ENCODE measurements at places on chromosomes 12 and 14.

- DNase-seq: no peak
Measured at GRCh38 chr12:124046456-124046740, 73.4 kb downstream of the ZNF664 start.

GRCh38 chr12:57523706-57524614 lies 1.3 kb downstream of the MBD6 start:
- DNase-seq: no peak

DNA sequence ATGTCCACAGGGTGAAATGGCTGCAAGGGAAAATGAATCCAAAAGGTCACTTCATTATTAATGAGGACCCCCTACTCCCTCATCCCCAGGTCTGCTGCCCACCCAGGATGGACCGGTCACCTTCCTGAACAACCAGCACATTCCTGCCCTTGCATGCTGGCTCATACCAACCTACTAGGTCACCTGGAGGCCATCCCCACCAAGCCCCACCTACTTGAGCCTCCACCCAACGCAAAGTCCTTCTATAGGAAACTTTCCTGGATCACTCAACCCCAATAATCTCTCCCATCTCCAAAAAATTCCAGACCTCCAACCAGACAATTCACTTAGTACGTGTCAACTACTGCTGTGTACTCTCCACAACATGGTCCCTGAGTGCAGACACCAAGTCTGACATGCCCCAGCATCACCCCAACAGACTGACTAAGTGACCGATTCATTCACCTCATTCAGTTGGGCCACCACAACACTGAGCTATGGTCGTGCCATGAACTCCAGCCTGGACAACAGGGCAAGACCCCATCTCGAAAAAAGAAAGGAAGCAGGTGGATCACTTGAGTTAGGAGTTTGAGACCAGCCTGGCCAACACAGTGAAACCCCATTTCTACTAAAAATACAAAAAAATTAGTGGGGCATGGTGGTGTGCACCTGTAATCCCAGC lies 18.1 kb downstream of the CLMN start:
- no peak for DNase-seq

- no peak for DNase-seq
Measured at GRCh38 chr12:85747941-85748495, 88.2 kb downstream of the RASSF9 start.

GRCh38 chr12:5619628-5620027 lies 187.7 kb downstream of the NTF3 start:
- DNase-seq: no peak

DNA sequence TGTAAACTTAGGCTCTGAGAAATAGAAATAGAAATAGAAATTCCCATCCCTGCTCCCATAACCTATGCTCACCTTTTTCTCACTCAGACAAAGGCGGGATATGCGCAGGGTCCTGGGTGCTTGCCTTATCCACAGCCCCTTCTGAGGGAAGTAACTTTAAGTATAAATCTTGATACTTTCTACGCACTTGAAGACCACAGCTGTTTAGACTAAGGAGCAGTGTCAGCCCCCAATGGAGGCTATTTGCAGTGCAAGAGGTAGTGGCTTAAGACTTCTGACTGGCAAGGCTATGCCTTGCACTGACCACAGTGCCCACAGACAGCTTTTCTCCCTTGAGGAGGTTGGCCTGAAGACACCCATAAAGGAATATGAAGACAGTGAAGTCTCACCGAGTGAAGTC lies 35.2 kb downstream of the ASCL1 start:
- no peak for DNase-seq

- DNase-seq: no peak
Measured at GRCh38 chr12:79939728-79940310, 4.9 kb upstream of the PPP1R12A start.

GRCh38 chr14:80781972-80782367 lies 159.6 kb downstream of the CEP128 start:
- DNase-seq: no peak

GRCh38 chr14:91837076-91837475 lies 30.3 kb downstream of the TC2N start:
- DNase-seq: no peak

DNA sequence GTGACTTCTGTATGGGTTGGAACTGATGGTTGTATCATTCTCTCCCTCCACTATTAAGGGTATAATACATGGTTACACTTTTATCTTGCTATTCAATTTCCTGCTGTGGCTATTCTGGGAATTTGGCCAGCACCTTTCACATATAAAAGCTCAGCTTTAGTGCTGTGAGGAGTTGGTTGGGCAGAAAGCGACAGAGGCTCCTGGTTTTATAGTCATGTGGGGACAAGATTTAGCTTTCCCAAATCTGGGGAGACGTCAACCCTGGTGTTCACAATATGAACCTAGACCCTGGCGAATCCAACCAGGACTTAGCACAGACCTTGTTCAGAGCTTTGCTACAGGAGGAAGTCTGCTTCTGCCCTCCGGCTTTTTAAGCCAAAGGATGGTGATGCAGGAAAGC lies 36.5 kb downstream of the FOS start:
- no peak for DNase-seq

DNA sequence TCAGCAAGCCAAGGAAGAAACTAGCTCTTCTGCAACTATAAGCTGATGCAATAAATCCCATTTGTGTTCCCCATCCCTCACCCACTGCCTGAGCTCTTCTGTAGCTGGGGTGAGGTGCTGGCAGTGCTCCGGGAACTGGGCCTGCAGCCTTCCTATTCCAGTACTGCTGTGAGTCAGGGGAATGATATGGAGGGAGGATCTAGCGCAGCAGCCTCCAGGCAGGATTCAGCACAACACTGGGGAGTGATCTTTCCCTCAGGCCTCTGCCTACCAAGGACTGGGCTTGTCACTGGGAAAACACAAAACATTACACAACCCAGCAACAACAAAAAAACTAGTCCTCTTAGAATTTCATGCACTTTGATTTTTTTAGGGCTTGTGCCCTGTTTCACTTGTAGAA lies 58.7 kb downstream of the ST8SIA1 start:
- no peak for DNase-seq

DNA sequence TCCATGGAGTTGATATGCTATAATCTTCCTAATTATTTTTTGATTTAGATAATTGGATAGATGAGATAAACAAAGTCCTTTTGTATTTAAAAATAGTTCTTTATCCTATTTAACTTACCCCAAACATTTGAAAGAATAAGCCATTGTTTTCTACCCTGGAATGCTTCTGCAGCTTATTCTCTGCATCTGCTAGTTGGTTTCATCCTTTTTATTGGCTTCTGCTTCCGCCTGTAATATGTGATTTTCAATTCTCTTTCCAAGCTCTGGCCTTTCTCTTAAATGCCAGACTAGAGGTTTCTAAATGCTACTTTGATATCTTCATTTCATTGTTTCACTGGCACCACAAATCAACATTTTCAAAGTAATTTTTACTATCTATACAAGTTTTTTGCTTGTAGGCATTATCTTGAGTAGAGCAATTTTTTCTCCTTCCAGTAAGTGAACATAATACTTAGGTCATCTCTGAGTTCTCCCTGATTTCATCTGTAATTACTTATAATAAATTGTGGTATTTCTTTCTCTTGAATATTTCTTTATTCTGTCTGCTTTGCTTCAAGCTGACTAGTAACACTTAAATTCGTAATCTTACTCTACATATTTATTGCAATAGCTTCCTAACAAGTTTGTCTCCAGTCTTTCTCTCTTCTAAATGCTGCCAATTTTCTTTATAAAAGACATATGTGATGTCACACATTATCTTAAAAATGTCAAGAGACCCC lies 958.4 kb downstream of the SLC6A15 start:
- no peak for DNase-seq

DNA sequence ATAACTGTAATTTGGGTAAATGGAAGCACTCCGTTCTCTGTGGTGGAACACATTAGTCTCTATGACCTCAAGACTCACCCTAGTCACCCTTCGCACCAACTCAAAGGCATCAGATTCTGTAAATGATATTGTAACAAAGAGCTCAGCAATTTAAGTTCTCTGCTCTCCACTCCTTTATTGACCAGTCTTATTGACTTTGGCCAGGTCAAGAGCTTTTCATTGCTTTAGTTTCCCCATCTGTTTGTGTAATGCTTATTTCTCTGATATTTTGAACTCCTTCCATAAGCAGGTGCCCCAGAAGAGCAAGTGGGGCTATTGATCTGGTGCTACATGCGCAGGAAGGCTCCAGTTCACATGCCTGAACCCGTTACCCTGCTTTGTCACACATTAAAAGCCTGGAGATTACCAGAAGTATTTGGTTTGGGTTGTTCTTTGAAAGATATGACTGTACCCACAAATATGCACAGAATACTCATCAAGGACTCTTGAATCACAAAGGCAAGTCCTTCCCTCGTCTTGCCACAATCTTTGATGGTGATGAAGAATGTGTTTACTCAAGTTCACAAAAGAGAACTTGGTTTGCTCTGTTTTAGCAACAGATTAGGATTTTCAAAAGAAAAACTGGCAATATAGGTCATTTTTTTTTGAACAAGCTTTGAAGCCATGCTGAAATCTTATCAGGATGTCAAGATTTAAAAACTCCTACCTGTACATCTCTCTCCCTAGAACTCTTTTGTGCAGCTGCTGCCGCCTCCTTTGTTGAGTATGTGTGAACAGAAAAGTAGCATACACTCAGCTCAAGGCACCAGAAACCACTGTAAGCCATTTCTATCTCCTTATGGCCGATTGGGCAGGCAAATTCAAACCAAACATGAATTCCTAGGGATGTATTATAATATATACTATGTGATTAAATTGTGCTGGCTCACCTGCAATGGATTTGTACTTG lies 193.9 kb downstream of the BCAT1 start:
- DNase-seq: no peak

- DNase-seq: no peak
Measured at GRCh38 chr12:70598467-70599193, 38.6 kb downstream of the PTPRB start.

DNA sequence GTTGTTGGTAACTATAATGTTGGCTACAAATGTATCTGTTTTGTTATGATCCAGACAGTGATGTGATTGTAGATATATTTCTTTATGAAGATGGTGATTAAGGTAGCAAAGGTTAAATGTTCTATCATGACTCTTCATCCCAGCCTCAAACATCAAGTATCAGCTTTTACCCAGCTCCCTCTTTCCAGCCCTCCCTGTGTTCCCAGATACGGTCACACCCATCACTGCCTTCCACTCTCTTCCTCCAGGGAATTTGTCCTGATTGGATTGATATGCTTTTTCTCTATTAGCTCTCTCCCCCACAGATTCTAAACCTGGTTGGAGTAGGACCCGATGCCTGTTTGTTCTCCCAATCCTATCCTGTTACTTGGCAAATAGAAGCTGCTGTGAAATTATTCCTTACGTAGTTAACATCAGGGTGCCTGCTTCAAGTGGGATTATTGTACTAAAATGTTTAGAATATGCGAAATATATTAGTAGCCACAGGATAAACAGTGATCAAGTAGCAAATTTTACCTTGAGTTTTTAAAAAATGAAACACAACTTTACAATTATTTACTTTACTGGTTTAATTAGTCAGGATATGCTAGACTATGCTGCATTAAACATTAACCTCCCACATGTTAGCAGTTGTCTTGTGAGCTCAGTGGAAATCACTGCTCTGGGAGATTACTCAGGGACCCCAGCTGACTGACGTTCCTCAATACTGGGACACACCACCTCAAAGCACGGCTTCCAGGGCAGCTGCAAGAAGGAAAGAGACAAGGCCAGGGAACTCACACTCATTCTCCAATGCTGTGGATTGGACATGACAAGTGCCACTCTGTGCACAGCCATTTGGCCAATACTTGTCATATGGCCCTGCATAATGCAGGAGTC lies 165.3 kb downstream of the ALX1 start:
- DNase-seq: no peak

DNA sequence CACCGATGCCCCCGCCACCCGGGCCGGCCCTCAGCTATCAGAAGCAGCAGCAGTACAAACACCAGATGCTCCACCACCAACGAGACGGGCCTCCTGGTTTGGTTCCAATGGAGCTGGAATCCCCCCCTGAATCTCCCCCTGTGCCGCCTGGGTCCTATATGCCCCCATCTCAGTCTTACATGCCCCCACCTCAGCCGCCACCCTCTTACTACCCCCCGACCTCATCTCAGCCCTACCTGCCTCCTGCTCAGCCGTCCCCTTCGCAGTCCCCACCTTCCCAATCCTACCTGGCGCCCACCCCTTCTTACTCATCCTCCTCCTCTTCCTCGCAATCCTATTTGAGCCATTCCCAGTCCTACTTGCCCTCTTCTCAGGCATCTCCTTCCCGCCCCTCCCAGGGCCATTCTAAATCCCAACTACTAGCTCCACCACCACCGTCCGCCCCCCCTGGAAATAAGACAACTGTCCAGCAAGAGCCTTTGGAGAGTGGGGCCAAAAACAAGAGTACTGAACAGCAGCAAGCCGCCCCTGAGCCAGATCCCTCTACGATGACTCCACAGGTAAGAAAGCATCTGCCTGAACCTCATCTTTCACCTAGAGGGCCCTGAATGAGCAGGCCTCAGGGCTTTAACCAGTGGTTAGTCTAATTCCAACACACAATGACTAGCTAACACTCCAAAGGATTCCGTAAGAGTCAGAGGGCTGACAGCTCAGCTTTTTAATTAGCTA lies 851 bp downstream of the YLPM1 start:
- no peak for DNase-seq

GRCh38 chr12:124240493-124240892 lies 54.4 kb upstream of the RFLNA start:
- DNase-seq: no peak

GRCh38 chr12:89525305-89525823 lies 483 bp downstream of the POC1B start:
- DNase-seq: no peak

- DNase-seq: no peak
Measured at GRCh38 chr12:848173-848865, 95.9 kb downstream of the WNK1 start.

GRCh38 chr12:85516667-85517325 lies 236.8 kb downstream of the ALX1 start:
- DNase-seq: no peak

DNA sequence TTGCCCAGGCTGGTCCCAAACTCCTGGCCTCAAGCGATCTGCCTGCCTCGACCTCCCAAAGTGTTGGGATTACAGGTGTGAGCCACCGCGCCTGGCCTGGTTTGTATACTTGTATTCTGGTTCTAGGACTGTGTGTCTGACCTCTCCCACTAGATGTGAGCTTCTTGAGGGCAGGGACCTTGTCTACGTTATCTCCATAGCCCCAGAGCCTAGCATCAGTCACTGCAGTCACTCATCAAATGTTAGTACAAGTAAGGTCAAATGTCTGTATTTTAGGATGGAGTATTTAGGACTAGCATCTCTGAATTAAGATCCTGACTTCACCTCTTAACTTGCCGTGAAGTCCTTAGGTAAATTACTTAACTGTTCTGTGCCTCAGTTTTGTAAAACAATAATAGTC lies 2.9 kb downstream of the RILPL2 start:
- no peak for DNase-seq

DNA sequence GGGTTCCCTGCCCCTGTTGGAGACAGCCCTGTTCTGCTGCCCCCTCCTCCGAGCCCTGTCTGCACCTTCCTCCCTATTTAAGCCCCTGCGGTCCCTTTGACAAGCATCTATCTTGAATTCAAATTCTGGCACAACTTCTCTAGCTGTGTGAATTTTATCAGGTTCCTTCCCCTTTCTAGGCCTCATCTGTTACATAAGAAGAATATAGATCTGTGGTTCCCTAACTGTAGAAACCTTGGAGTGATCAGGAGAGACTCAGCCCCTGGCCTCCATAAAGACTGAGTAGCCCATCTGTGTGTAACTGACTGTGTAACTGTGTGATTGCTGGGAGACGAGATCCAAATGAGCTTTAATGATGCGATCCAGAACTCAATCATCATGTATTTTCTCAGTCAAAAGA lies 13.0 kb upstream of the RACGAP1 start:
- DNase-seq: no peak
